NCI-H526 treated with DMSO at 0.1 percent for 48 hours (cell line): ENCODE measurements at places on chromosomes 7 and 10.

- no peak for DNase-seq
These were observed 76.1 kb upstream of the PITRM1 start for GRCh38 chr10:3248526-3249306.

DNA sequence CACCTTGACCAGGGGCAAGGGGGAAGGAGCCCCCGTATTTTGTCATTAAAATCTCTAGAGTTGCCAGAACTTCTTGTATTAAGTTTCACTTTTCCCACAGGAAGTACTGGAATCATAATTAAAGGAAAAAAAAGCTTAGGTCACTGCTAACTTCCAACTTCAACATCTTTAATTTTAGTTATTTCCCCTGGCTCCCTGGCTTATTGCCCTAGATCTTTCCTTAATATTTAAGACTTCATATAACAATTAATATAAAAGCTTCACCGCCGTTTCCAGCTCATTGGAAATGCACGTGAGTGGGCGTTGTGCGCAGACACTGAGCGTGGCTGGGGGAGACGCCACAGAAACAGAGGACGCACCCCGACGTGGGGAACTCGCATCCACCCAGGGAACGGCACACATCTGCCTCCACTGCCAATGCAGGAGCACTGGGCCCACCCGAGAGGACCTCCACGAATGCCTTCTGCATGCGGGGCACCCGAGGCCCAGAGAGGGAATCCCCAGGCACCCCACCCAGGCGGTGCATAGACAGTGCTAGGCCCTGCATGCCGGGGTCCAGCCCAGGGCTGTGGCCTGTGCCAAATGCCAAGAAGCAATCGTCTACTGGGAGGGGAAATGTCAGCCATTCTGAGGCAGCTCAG, 72.2 kb downstream of the ADARB2 start:
- DNase-seq, result no peak

DNA sequence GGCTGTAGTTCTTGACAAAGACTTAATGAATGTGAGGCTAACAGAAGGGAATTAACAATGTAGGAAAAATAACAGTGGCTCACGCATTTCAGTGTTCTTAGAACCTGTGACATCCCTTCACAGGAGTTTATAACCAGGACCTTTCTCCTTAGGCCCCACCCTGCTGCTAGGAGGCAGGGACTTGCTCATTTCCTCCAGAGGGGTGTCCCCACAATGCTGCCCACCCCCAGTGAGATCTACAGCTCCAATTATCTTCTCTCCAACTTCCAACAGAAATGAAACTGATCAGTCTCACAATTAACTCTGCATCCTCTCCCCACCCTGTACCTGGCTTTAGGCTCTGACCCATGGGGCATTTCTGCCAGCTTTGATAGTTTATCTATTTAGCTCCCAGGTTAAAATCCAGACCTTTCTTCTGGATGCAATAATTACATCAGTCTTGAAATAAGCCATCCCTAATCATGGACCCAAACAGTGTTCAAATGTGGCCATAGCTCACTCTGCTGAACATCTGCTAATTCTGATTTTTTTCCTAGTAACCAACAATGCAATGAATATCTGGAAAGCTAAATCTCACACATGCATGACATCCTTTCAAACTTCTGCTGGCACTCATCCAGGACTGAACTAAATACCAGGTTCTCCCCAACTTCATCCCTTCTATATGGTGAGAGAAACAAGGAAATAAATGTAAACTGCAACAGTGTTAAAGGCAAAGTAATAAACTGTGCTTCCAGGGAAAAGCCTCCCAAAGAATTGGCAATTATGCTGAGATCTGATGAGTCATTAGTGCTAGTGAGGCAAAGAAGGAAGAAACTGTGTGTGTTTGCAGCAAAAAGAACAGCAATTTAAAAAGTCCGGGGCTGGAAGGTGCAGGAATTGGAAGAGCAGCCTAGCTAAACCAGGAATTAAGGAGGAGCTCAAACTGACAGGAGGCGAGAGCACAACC, 64.6 kb downstream of the HERPUD2 start:
- no peak for DNase-seq

GRCh38 chr10:1977461-1977860, 240.1 kb upstream of the ADARB2 start:
- DNase-seq, result no peak

DNA sequence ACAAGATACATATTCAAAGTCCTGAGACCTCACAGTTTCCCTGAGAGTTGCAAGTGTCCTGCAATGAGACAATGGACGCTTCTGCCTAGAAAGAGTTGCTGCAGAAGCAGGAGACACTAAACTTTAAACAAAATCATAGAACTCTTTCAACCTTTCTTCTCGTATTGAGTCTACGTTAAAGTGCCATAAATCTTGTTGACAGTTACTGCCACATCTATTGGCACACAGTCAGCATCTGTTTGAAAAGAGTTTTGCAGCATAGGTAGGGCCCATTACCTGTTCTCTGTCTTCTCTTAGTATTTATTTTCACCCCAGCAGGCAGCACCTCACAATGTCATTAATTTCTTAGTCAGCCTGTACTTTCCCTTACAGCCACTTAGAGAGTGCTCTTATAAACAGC, 335.3 kb upstream of the ETV1 start:
- DNase-seq, result no peak

- no peak for DNase-seq
These were observed 50.4 kb upstream of the ENO4 start for GRCh38 chr10:116798859-116799258.

DNA sequence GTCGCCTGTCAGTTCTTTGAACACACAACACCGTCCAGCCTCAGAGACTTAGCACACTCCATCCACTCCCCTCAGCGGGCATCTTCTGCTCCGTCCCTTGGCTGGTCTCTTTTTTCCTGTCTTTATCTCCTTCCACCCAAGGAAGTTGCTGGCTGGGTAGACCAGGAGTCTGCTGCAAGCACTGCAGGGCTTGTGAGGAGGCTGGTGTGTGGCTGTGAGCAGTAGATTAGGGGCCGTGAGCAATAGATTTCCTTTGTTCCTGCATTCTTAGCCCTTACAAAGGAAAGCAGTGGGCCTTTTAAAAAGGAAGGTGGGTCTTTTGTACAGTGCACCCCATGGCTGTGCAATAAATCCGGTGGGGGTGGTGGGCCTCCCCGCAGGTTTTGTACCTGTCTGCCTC, 100.3 kb upstream of the BTBD16 start:
- no peak for DNase-seq

DNA sequence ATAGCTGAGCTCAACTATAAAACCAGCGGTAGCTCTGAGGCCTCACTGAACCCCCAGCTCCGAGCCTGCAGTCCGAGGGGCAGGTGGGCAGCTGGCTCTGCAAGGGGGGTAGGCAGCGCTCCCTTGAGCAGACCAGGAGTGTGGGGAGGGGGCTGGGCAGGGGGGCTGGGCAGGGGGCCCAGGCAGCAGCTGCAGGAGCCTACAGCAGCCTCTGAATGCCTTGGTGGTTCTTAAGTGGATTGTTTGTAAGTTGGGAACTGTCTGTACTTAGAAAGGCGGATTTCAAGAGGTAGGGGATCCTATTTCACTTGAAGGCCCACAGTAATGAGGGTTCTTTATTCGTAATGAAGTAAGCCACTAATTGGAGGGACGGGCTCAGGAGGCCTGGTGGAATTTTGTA, 72.3 kb downstream of the ICA1 start:
- no peak for DNase-seq

DNA sequence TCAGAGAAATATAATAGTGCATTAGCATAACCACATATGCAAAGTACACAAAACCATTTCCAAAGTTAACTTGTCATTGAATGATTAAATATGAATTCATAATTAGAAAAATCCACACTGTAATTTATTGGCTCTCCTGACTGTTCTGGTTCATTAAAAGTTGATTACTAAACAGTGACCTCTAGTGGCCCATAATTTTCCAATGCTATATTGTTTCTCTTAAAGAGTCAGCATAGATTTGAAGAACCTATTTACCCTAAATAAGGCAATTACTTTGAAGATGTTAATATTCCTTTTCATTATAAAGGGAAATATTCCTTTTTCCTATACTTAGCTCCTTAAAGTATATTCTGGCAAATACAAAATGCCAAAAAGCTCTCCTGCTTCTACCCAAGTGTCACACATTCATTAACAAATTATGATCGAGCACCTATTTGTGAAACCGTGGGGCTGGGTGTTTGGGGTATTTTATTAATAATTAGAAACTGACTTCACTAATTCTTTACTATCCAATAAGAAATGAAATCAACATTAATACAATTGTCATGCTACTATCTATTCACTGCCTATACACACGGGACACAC, 86.2 kb downstream of the HIBADH start:
- DNase-seq, result peak; percentile 72

DNA sequence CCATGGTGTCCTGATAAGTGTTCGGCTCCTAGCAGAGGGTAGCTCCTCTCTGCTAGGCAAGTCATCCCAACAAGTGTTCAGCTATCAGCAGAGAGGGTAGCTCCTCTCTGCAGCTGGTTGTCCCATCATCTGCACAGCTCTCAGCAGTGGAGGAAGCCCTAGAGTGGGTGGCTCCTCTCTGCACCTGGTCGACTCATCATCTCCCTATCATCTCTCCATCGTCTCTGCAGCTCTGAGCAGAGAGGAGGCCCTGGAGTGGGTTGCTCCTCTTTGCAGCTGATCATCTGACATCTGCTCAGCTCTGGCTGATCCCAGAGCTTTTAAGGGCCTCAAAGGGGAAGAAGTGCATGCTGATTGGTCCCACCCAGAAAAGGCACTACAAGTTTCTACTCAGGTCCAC, 199.9 kb upstream of the KMT2E start:
- DNase-seq, result no peak

- no peak for DNase-seq
These were observed 76.8 kb upstream of the CARD11 start for GRCh38 chr7:3120513-3120912.

DNA sequence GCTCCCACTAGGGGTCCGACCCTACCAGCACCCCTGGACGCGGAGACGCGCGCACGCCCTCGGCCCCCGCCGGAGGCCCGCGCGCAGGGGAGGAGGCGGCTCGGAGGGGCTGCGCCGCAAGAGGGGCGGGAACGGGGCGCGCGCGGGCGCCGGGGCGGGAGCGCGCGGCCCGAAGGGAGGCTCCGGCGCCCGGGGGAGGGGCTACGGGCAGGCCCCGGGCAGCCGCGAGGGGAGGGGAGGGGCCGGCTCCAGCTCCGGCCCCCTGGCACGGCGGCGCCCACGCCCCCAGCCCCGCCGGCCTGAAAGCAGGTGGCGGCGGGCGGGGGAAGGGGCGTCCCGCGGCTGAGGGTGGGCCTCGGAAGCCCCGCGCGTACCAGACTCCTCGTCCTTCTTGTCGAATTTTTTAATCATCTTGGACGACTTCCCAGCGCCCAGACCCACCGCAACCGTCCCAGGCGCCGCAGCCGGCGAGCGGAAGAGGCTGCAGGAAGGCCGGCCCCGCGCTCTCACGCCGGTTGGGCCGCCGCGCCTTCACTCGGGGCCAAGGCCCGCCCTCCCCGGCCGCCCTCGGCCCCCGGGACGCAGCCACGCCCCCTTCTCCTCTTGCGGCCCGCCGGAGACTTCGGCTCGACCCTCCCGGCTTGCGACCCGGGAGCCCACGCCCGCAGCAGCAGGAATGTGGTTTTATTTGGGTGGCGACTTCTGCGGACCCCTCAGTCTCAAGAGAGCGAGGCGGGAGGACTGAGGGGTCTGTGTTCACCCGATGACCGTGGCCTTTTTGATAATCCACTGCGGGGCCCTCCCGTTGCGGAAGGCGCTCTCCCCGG, at the start of gene COPG2:
Gene COPG2, minus strand, starts transcription at position 491 of the 827 bp plus-strand sequence. Its CDS starts 80 bp downstream, at position 411.
- DNase-seq, result peak; percentile 84

DNA sequence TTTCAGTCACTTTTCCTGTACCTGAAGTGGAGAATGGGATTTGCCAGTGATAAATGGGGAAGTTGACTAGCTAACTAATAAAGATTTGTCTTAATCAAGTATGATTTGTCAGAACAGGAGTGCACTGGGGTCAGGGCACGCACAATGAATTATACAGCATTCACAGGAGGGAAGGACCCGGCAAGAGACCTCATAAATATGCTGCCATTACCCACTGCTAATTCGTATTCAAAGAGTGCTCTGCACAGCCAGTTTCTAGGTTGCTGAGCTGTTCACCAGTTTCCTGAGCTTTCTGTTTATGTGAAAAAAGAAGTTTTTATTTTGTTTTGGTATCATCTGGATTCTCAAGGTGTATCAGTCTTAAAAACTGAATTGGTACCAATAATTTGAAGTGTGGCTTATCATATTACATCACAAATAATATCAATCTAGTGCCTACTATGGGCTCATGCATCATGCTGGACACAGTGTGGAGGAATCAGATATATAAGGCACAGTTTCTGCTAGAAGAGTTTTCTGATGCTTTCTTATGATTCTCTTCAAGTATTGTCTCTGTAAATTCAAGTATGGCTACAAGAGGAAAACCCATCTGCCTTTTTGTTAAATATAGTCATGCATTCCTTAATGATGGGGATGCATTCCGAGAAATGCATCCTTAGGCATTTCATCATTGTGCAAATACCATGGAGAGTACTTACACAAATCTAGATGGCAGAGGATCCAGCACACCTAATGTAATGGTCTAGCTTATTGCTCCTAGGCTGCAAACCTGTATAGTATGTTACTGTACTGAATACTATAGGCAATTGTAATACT, 202.2 kb downstream of the VTI1A start:
- DNase-seq, result no peak

DNA sequence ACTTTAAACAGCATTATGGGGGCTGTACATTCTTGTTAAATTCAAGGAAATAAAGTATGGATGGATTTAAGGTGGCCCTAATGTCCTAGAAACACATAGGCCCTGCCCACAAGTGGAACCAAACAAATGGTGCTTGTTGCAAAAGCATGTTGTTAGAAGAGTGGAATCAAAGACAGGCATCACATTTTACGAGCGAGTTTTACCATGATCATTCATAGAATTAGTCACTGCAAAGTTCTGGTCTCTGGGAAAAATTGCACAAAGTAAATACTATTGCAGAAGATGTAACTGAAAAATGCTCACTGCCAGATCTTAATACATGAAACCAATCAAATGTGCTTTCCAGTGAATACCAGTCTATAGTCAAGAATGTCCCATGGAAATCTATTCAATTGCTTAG, 677.1 kb downstream of the PARD3 start:
- no peak for DNase-seq

DNA sequence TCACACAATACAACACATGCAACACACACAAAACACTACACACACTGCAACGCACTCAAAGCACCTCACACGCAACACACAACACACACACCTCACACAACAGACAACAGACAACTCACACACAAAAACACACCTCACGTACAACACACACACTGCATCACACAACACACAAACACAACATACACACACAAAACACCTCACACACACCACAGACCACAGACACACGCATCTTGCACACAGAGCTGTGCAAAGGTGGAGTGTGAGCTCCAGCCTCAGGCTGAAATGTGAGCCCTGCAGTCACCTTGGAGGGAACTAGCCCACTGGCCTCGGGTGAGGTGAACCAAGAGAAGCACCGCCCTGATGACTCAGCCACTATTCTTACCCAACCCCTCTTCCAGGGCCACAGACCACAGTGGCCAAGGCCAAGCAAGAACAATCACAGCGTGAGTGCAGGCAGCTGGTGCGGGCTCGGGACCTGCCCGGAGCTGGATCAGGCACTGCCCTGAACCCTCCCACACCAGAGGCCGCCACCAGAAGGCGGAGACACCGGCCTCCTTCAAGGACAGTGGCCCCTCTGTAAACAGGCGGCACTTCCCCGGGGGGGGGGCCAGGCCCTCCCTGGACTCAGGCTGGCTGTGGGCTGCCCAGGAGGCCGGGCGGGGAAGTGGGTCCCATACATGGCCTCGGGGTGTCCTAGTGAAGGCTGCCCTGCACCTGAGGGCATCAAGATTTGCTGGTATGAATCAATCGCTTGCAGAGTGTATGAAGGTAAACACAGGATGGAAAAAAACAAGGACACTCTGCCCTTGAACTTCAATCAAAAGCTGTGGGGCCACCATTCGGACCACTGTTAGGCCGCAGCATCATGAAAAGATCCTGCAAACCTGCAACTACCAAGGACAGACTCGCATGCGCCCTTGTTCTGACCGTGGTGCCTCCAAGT, 106.7 kb downstream of the TNS3 start:
- DNase-seq, result no peak
